ENCODE measurements at places on chromosomes 4 and X.

GRCh38 chr4:131408102-131408501, 1741.0 kb upstream of the PCDH10 start:
- no peak overlapping the region for H3K27ac ChIP-seq
- DNase-seq = no peak
- H3K36me3 ChIP-seq = no peaks in the 10 kb centered on the region
- H3K4me1 ChIP-seq = no peaks in the 10 kb centered on the region

GRCh38 chr4:122552898-122553297, 68.0 kb downstream of the IL21 start:
- DNase-seq = peak; percentile 46
- peaks cover 74% of the 10 kb centered on the region for H3K4me1 ChIP-seq
- H3K4me3 ChIP-seq = no peak overlapping the region
- no peaks in the 10 kb centered on the region for H3K27me3 ChIP-seq
- peak overlapping the region; percentile 79 for H3K27ac ChIP-seq

- H3K36me3 ChIP-seq = peaks cover 30% of the 10 kb centered on the region
- no peak for DNase-seq
- H3K27me3 ChIP-seq = no peaks in the 10 kb centered on the region
- no peak overlapping the region for H3K4me3 ChIP-seq
- H3K27ac ChIP-seq = no peak overlapping the region
- peaks cover 31% of the 10 kb centered on the region for H3K4me1 ChIP-seq
Observed at GRCh38 chr4:761739-762138, 56.1 kb downstream of the PCGF3 start.

DNA sequence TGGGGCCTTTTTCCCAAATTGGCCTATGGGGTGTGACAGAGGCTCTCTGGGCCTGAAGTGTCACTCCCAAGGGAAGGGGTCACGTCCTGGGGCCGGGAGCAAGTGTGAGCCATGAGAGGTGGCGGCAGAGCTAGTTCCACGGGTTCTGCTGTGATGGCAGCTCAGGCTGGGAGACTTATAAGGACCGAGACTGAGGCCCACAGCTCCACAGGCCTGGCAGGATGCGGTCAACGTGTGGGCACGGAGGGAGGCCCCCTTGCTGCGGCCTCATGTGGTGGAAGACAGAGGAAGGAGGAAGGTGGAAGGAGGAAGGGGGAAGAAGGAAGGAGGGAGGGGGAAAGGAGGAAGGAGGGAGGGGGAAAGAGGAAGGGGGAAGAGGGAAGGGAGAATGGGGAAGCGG, 7.2 kb upstream of the CPLX1 start:
- DNase-seq = peak; percentile 54
- peaks cover 7% of the 10 kb centered on the region for H3K27me3 ChIP-seq
- no peak overlapping the region for H3K4me3 ChIP-seq
- H3K27ac ChIP-seq = no peak overlapping the region
- H3K36me3 ChIP-seq = peaks cover 2% of the 10 kb centered on the region

DNA sequence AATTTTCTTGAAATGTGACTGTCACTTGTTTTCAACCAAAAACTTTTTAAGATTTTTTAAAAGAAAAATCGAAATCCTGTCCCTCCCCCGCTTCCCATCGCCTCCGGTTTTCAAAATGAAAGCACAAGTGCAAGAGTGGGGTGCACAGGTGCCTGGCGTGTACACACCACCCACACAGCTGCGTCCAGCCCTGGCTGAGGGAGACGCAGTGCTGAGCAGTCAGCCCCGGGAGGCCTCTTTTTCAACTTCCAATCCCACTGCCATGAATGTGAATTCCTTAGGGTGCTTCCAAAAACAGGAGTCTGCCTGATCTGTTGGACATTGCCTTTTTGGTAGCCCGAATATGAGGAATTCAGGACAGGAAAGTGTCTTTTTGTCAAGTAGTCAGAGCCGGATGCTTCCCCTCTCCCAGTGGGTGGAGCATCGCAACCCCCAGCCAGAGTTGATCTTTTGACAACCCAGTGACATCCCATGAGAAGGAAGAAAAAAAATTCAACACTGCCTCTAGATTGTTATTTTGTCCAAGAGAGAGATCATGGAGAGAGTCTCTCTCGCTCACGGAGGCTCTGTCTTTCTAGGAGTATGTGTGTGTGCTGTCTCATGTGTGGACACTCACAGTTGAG, 8.9 kb downstream of the PRRG3 start:
- no peaks in the 10 kb centered on the region for H3K27me3 ChIP-seq
- no peaks in the 10 kb centered on the region for H3K36me3 ChIP-seq
- no peak overlapping the region for H3K4me3 ChIP-seq

- no peak for DNase-seq
- H3K4me1 ChIP-seq = peaks cover 13% of the 10 kb centered on the region
- H3K27me3 ChIP-seq = no peaks in the 10 kb centered on the region
Observed at GRCh38 chrX:40109288-40110008, 11.7 kb upstream of the BCOR start.

DNA sequence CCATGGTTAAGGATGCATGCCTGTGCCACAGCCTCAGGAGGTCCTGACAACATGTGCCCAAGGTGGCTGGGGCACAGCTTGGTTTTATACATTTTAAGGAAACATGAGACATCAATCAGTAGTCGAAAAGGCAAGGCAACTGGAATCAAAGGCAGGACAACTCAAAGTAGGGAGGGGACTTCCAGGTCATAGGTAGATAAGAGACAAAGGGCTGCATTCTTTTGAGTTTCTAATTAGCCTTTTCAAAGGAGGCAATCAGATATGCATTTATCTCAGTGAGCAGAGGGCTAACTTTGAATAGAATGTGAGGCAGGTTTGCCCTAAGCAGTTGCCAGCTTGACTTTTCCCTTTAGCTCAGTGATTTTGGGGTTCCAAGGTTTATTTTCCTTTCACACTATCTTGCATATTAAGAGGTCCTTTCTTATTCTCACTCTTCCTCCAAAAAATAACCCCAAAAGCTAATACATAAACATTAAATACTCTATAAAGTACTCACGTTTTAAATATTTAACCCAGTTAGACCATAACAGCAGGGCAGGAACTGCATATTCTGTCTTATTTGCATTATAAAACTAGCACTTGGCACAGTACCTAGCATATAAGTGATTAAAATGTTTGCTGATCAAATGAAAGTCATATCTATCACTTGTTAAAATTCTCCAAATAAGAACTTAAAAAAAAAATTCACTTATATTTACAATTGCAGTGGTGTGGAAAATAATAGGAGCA, 36.3 kb upstream of the UGT8 start:
- no peak for DNase-seq
- H3K27me3 ChIP-seq = no peaks in the 10 kb centered on the region
- H3K27ac ChIP-seq = no peak overlapping the region
- H3K36me3 ChIP-seq = no peaks in the 10 kb centered on the region

DNA sequence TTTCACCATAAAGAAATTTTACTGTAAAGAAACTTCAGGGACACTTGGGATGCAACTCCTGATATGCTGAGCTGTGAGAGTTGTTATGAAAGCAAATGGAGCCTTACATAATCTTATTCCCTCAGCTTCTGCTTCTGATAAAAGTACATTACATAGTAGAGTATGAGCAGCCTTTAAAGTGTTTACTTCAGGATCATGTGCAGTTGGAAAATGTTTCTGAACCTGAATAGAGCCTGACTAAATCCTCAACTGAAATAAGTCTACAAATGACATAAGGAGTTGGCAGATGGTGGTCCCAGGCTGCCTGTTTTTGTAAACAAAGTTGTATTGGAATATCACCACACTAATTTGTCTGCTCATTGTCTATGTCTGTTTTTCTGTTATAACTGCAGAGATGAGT, 19.3 kb downstream of the RASSF6 start:
- H3K27me3 ChIP-seq = peaks cover 2% of the 10 kb centered on the region
- no peak overlapping the region for H3K4me3 ChIP-seq
- H3K36me3 ChIP-seq = no peaks in the 10 kb centered on the region
- DNase-seq = no peak

- H3K27me3 ChIP-seq = no peaks in the 10 kb centered on the region
- H3K36me3 ChIP-seq = peaks cover 17% of the 10 kb centered on the region
- H3K4me1 ChIP-seq = peaks cover 48% of the 10 kb centered on the region
- H3K27ac ChIP-seq = peak within 1 kb of the TSS; percentile 93
- H3K4me3 ChIP-seq = peak within 1 kb of the TSS; percentile 86
Observed at GRCh38 chrX:154546354-154547244, at the start of gene G6PD. TSS of gene G6PD (minus strand) at chrX:154546846. CDS start at chrX:154546155, 691 bp downstream.

GRCh38 chr4:78545275-78546246, 6.0 kb upstream of the ANXA3 start:
- H3K27me3 ChIP-seq = peaks cover 16% of the 10 kb centered on the region
- no peak overlapping the region for H3K27ac ChIP-seq
- no peak overlapping the region for H3K4me3 ChIP-seq

DNA sequence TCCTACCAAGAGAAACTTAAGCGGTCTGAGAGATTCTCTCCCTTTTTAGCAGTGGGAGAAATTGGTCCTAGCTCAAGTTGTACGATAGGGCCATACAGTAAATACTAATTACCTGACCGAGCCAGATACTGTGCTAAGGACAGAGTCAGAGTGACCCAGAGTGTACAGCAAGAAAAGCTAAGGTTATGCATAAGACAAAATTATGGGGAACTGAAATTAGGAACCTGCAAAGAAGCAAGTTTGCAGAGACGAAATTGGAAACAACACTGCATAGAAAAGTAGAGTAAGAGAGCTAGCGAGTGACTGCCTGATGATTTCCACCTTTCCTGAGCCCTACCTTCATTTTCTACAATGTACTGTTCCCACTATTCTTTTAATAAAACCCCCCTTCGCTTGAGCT, 278.1 kb downstream of the NKX6-1 start:
- no peak overlapping the region for H3K27ac ChIP-seq
- no peak for DNase-seq
- H3K36me3 ChIP-seq = no peaks in the 10 kb centered on the region
- H3K4me3 ChIP-seq = no peak overlapping the region
- H3K27me3 ChIP-seq = no peaks in the 10 kb centered on the region

GRCh38 chrX:34893741-34894140, 48.9 kb upstream of the FAM47B start:
- DNase-seq = no peak
- no peaks in the 10 kb centered on the region for H3K27me3 ChIP-seq
- no peak overlapping the region for H3K27ac ChIP-seq
- H3K4me3 ChIP-seq = no peak overlapping the region
- H3K36me3 ChIP-seq = no peaks in the 10 kb centered on the region

DNA sequence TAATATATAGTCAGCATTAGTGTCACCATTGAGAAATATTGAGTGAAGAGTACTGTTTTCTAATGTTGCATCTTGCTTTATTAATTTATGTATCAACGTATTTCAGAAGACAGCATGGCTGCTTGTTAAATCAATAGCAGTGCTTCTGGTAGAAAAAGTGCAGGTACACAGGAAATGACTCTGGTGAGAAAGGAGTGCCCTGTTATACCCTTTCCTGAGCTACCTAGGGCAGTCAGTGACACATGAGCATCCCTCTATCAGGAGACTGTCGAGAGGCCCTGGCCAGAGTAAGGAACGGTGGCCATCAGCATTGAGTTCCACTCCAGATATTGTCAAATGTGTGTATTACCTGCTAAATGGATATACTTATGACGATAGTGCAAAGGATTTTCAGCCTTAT, 42.1 kb downstream of the SCML1 start:
- H3K4me1 ChIP-seq = peaks cover 7% of the 10 kb centered on the region
- DNase-seq = no peak
- no peaks in the 10 kb centered on the region for H3K27me3 ChIP-seq
- H3K4me3 ChIP-seq = no peak overlapping the region
- H3K36me3 ChIP-seq = no peaks in the 10 kb centered on the region

DNA sequence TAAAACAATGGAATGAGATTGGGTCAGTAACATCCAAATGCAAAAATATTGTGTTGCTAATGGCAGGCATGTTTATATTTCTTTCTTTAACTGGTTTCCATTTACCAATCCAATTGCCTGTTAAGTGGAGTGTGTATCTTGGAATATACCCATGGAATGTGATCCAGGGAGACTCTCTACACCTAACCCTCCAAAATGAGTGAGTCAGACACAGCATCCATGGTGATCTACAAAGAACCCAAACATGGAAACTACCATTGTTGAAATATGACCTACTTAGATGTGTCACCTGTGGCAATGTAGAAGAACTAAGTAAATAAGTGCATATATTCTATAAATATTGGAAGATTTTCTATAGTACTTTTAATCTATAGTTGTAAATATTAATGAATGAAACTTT, 110.3 kb downstream of the AREG start:
- no peak overlapping the region for H3K4me3 ChIP-seq
- no peak overlapping the region for H3K27ac ChIP-seq
- no peak for DNase-seq
- no peaks in the 10 kb centered on the region for H3K36me3 ChIP-seq

- no peak overlapping the region for H3K27ac ChIP-seq
- no peak overlapping the region for H3K4me3 ChIP-seq
- no peak for DNase-seq
- peaks cover 3% of the 10 kb centered on the region for H3K36me3 ChIP-seq
- no peaks in the 10 kb centered on the region for H3K27me3 ChIP-seq
Observed at GRCh38 chrX:155745792-155746191, 133.0 kb upstream of the TMLHE start.

DNA sequence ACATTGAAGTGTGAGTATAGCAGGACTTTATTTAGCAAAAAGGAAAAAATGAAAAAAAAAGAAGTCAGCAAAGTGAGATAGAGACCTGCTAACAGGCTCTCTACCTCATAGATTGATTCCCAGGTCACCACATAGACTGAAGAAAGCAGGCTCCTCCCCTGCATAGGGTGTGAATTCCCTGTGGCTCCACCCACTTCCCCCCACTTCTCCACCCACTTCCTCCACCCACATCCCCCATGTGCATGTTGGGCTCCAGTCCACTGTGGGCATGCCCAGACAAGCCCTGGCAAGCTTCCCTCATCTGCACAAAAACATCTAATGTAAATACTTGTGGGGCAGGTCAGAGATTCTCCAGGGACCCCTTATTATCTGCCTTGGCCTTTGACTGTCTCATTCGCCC, 97.8 kb downstream of the TMEM47 start:
- no peaks in the 10 kb centered on the region for H3K4me1 ChIP-seq
- no peaks in the 10 kb centered on the region for H3K27me3 ChIP-seq
- no peak for DNase-seq
- H3K36me3 ChIP-seq = no peaks in the 10 kb centered on the region
- H3K4me3 ChIP-seq = no peak overlapping the region

DNA sequence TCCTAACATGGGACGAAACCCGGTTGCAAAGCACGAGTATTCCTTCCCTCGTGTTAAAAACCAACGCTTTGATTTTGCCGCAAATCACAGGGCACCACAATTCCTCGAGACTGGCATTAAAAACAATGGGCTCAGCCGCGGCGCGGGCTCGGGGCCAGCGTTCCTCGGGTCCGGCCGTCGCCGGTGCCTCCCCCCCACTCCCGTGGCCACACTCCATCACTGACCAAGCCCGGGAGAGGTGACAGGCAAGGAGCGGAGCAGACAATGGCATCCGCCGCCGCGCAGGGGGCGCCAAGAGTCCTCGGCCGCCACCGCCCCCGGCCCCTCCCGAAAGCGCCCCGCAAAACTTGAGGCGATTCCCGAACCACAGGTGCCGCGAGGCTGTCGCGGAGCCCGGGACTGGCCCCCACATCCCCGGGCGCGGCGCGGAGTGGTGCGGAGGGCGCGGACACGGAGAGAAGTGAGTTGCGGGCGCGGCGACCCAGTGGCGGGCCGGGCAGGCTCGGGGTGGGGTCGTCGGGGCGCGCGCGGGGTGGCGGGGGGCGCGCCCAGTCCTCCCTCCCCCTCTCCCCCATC, 445 bp downstream of the AP1S2 start:
- H3K4me3 ChIP-seq = peak overlapping the region; percentile 64
- peak; percentile 48 for DNase-seq
- no peak overlapping the region for H3K27ac ChIP-seq
- peaks cover 12% of the 10 kb centered on the region for H3K36me3 ChIP-seq
- peaks cover 28% of the 10 kb centered on the region for H3K4me1 ChIP-seq
- H3K27me3 ChIP-seq = no peaks in the 10 kb centered on the region

Measured in activated CD4-positive, alpha-beta memory T cell treated with anti-CD3 and anti-CD28 coated beads for 36 hours (primary cell).